ENCODE measurements at places on chromosomes 5 and 9.

- DNase-seq = no peak
Measured at GRCh38 chr5:175788155-175788787, 83.1 kb upstream of the CPLX2 start.

DNA sequence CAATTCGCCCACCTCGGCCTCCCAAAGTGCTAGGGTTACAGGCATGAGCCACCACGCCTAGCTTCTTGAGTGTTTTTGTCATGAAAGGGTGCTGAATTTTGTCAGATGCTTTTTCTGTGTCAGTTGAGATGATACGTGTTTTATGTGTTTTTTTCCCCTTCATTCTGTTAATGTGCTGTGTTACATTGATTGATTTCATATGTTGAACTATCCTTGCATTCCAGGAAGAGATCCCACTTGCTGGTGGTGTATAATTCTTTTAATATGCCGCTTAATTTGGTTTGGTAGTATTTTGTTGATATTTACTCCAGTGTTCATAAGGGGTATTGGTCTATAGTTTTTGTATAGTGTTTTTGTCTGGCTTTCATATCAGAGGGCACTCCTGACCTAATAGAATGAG lies 13.6 kb downstream of the ZBTB43 start:
- DNase-seq = no peak

- no peak for DNase-seq
Measured at GRCh38 chr5:131104169-131104808, 60.8 kb downstream of the HINT1 start.

DNA sequence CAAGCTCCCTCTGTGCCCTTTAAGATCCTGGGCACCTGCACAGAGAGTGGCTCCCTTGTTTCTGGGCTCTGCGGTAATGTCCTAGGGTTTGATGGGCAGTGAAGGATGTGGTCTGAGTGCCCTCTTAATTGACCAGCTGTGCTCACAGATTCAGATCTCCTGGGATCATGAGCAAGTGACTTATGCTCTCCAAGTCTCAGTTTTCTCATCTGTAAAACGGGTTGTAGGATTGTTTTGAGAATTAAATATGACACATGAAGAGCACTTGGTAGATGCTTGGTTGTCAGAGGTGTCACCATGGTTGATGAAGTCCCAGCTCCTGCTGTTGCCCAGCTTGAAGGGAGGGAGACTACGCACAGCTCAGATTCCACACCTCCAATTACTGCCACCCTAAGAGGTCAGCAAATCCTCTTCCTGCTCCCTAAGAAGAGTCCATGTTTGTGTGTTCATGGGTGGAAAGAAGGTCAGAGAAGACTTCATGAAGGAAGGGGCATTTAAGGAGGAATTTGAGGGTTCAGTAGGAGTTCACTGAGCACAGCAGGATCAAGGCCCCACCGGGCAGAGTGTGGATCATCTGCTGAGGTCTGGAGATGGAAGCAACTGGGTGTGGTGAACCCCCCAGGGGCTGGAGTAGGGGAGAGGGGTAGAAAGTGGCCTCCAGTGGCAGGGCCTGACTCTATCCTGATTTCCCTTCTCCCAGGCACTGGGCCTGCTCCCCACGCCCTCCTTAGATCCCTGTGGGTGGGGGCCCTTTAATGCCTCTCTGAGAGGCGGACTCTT lies 1.4 kb upstream of the PSD2 start:
- DNase-seq = no peak

GRCh38 chr5:59330680-59331079 lies 562.8 kb downstream of the PDE4D start:
- DNase-seq = no peak

DNA sequence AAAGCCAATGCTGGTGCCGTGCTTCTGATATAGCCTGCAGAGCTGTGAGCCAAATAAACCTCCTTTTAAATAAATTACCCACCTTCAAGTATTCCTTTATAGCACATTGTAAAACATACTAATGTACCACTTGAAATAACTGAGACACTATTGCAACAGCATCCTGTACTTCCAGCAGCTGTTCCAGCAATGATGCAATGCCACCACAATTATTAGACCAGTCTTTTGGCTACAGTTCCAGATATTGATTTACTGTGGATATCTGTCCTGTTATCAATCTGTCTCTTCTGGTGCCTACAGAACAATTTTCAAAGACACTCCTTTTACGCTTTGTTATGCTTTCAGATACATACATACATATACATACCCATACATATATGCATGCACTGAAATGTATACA lies 567.9 kb downstream of the TAF11L14 start:
- DNase-seq = no peak

DNA sequence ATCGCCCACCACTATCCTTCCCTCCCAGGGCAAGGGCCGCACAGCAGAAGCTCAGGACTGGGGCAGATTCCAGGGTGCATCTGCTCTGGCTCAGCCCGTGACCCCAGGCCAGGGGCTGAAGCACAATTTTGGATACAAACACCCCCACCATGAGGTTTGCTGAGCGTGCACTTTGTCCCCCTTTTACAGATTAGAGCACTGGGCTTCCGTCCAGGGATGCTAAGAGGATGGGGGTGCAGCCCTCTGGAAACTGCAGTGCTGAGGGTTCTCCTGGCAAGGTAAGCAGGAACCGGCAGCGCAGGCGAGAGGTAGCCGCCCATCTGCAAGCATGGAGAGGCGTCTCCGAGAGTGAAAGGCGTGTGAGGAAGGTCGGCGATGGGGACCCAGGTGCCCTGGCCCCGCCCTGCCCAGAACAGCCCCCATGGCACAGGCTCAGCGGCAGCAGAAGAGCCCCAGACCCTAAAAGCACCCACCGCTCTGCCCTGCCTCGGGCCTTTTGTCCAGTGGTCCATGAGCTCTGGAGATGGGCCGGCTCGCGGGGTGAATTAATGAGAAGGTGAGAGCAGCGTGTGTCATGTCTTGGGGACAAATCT lies 54.5 kb upstream of the OLFM1 start:
- no peak for DNase-seq

All from iPS-NIHi11 (cell line).